Right atrium auricular region (tissue), 2 donors: ENCODE measurements at places on chromosomes 5 and 9. TPM values are rescaled to one million over a fixed set of nuclear protein-coding genes. Genes with fewer than 3 reads are reported as not detected.

- peaks cover 6% of the 10 kb centered on the region for H3K4me1 ChIP-seq
- no peak for DNase-seq
- no peak overlapping the region for H3K27ac ChIP-seq
Observed at GRCh38 chr5:151014680-151015343, 5.6 kb upstream of the GPX3 start.

Gene ANKRD34B
- total RNA-seq, result not detected

Gene ACOT12
- total RNA-seq, result not detected

GRCh38 chr5:24163091-24163490 lies 481.7 kb downstream of the CDH10 start:
- no peaks in the 10 kb centered on the region for H3K27me3 ChIP-seq
- H3K4me3 ChIP-seq, result no peak overlapping the region
- H3K27ac ChIP-seq, result no peak overlapping the region
- no peak for DNase-seq

DNA sequence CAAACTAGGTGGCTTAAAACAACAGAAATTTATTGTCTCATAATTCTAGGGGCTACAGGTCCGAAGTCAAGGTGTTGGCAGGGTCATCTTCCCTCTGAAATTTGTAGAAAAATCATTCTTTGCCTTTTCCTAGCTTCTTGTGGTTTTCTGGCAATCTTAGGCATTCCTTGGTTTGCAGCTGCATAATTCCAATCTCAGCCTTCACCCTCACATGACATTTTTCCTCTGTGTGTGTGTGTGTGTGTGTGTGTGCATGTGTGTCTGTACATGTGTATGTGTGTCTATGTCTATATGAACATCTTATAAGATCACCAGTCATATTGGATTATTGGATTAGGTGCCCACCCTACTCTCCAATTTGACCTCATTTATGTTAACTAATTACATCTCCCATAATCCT lies 330.6 kb downstream of the CHSY3 start:
- no peaks in the 10 kb centered on the region for H3K27me3 ChIP-seq
- no peaks in the 10 kb centered on the region for H3K36me3 ChIP-seq
- no peaks in the 10 kb centered on the region for H3K4me1 ChIP-seq
- no peak overlapping the region for H3K4me3 ChIP-seq
- H3K27ac ChIP-seq, result no peak overlapping the region

- H3K4me1 ChIP-seq, result no peaks in the 10 kb centered on the region
- H3K4me3 ChIP-seq, result no peak overlapping the region
- no peaks in the 10 kb centered on the region for H3K27me3 ChIP-seq
Observed at GRCh38 chr5:35409361-35409760, 179.1 kb upstream of the PRLR start.

Gene SCGB3A1
- not detected for total RNA-seq

Gene KYAT1
- 15.1 TPM for total RNA-seq

- peaks cover 14% of the 10 kb centered on the region for H3K4me1 ChIP-seq
- peak overlapping the region; percentile 63 for H3K27ac ChIP-seq
- no peak overlapping the region for H3K4me3 ChIP-seq
- peak; percentile 80 for DNase-seq
- H3K27me3 ChIP-seq, result no peaks in the 10 kb centered on the region
- H3K36me3 ChIP-seq, result no peaks in the 10 kb centered on the region
Observed at GRCh38 chr5:93532370-93532769, 48.6 kb downstream of the NR2F1-AS1 start.

Gene WHRN
- 2.6 TPM for total RNA-seq

DNA sequence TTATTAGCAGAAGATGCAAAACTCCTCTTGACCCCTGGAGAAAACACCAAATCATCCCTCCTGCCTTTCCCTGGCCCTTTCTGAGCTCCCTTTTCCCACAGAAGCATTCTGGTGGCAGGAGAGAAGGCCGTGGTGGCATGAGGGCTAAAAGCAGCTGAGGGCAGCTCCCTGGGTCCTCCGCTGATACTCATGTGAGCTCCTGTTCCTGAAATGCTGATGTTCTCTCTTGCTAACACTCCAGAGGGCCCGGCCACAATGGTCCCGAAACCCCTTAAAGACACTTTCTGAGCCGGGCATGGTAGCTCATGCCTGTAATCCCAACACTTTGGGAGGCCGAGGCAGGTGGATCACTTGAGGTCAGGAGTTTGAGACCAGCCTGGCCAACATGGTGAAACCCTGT lies 183.1 kb downstream of the HSPA4 start:
- no peaks in the 10 kb centered on the region for H3K27me3 ChIP-seq
- no peak overlapping the region for H3K27ac ChIP-seq
- no peak overlapping the region for H3K4me3 ChIP-seq
- no peaks in the 10 kb centered on the region for H3K36me3 ChIP-seq
- no peaks in the 10 kb centered on the region for H3K4me1 ChIP-seq

- H3K4me1 ChIP-seq, result peaks cover 6% of the 10 kb centered on the region
- H3K27me3 ChIP-seq, result no peaks in the 10 kb centered on the region
- no peak overlapping the region for H3K4me3 ChIP-seq
- DNase-seq, result no peak
- H3K27ac ChIP-seq, result no peak overlapping the region
Observed at GRCh38 chr9:37005517-37006140, 28.4 kb downstream of the PAX5 start.

DNA sequence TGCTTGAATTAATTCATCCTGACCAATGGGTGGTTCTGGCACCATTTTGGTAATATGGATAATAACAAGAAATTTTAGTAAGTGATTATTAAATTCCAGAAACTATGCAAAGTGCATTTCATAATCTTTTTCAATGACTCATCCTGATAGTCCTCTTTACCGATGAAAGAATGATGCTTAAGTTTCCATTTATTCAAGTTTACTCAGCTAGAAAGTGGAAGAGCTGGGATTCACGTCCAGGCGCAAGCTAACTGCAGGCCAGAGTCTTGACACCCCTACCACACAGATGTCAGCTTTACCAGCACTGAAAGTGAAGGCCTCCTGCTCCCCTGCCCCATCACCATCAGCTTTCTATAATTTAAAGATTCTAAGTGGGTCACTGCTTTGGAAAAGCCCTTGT lies 493.5 kb upstream of the WWC1 start:
- no peaks in the 10 kb centered on the region for H3K36me3 ChIP-seq
- no peak overlapping the region for H3K27ac ChIP-seq
- no peaks in the 10 kb centered on the region for H3K4me1 ChIP-seq
- no peak overlapping the region for H3K4me3 ChIP-seq

GRCh38 chr5:10586008-10586407 lies 22.1 kb downstream of the ANKRD33B start:
- H3K36me3 ChIP-seq, result no peaks in the 10 kb centered on the region
- peaks cover 8% of the 10 kb centered on the region for H3K4me1 ChIP-seq
- no peaks in the 10 kb centered on the region for H3K27me3 ChIP-seq
- H3K27ac ChIP-seq, result no peak overlapping the region

- H3K36me3 ChIP-seq, result no peaks in the 10 kb centered on the region
- peak; percentile 91 for DNase-seq
- peak overlapping the region; percentile 50 for H3K27ac ChIP-seq
- no peaks in the 10 kb centered on the region for H3K27me3 ChIP-seq
- no peaks in the 10 kb centered on the region for H3K4me1 ChIP-seq
Observed at GRCh38 chr9:127199001-127199791, 65.4 kb upstream of the GARNL3 start.

DNA sequence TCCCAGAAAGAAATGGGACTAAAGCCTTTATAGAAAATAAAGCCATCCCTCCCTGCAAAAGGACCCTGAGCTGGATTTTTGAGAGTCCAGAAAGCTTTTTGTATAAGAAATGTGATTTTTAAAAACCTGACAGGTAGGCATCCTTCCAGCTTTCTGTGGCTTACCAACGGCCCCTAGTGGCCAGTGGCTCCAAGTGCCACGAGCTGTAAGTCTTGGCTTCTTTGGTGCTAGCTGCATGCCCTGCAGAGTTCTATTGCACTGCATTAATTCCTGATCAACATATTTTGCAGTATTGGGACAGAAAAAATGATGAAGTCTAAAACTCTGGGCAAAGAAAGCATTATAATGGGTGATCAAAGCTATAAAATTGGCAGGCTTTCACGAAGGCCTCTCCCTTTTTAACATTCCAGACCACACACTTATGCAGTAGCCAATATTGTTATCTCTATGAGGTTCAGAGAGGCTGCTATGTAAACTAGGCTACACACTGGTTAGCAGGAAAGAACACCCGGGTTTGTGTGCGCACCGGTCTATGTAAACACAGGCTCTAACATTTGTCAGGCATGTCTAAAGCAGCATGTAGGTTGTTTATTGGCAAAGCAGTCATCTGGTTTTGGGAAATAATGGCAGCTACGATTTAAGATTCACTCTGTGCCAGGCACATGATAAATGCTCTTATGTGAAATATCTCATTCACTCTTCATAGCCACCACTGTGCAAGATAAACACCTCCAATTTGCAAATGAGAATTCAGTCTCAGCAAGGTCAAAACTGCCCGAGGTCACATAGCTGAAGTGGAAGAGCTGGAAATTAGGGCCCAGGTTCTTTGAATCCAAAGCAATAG lies 55.2 kb downstream of the NMUR2 start:
- no peak for DNase-seq
- no peak overlapping the region for H3K4me3 ChIP-seq
- no peaks in the 10 kb centered on the region for H3K36me3 ChIP-seq
- no peak overlapping the region for H3K27ac ChIP-seq

Gene CDO1
- total RNA-seq, result 24.7 TPM

DNA sequence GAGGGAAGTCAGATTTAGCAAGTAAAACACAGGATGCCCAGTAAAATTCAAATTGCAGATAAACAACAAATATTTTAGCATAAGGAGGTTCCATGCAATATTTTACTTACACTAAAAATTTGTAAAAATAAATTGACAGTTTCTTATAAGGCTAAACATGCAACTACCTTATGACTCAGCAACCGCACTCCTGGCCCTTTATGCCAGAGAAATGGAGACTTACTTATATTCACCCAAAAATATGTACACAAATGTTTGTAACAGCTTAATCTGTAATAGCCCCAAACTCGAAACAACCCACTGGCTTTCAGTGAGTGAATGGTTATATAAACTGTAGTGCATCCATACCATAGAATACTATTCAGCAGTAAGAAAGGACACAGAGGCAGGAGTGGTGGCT lies 28.6 kb upstream of the TRIM14 start:
- no peaks in the 10 kb centered on the region for H3K27me3 ChIP-seq
- no peaks in the 10 kb centered on the region for H3K36me3 ChIP-seq
- no peaks in the 10 kb centered on the region for H3K4me1 ChIP-seq
- no peak overlapping the region for H3K4me3 ChIP-seq

DNA sequence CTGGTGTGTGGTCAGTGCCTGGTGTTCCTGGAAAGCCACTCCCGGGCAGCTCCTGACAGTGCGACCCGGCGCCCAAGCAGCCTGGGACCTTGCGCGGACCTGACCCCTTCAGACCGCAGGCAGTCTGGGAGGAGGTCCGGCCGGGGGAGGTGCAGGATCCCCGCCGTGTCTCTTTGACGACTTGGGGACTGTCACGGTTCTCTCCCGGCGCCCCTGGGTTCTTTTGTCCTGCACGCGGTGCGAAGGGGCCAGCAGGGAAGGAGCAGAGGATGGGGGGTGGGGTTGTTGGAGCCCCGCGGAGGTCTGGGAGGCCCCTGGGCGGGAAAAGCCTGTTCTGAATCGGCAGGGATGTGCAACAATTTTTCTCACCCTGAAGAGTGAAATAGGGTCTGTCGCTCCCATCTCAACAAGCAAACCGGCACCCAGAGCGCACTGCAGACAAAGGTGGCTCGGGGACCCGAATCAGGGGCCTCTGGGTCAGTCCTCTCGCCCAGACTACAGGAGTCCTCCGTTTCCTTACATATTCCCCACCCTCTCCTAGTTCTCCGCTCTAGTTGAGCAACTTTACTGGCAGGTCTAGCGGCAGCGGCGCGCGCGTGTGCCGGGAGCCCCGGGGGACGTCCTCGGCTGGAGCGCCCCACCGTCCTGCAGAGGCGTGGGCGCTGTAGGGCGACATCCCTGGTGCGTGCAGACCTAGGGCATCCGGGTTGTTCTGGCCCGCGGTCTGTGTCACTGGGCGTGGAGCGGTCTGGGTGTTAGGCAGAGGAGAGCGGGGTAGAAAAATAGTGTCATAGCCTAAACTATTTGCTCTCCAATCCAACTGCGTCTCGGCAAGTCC lies 1.2 kb downstream of the VCAN start:
- peak; percentile 79 for DNase-seq
- H3K27ac ChIP-seq, result peak overlapping the region; percentile 86
- H3K4me1 ChIP-seq, result no peaks in the 10 kb centered on the region
- peak overlapping the region; percentile 48 for H3K4me3 ChIP-seq
- peaks cover 14% of the 10 kb centered on the region for H3K27me3 ChIP-seq

DNA sequence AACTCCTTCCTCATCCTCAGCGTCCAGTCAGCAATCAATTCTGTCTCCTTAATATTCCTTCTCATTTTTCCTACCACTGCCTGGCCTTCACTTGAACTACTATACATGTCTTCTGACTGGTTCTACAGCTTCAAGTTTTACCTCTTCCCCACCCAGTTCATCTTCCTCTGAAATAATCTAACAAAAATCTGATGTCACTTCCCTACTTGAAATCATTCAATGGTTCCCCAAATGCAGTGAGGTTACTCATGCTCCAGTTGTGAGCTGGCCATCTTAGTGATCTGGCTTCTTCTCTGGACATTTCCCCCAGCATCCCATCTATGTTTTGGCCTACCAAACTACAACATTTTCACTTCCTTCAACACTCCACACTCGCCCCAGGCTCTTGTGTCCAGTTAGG lies 14.9 kb upstream of the TMEM267 start:
- no peaks in the 10 kb centered on the region for H3K36me3 ChIP-seq
- DNase-seq, result no peak
- no peaks in the 10 kb centered on the region for H3K27me3 ChIP-seq
- no peaks in the 10 kb centered on the region for H3K4me1 ChIP-seq
- H3K4me3 ChIP-seq, result no peak overlapping the region

GRCh38 chr5:33537240-33537639 lies 96.5 kb downstream of the TARS1 start:
- H3K27me3 ChIP-seq, result no peaks in the 10 kb centered on the region
- H3K27ac ChIP-seq, result no peak overlapping the region
- no peaks in the 10 kb centered on the region for H3K4me1 ChIP-seq
- H3K4me3 ChIP-seq, result no peak overlapping the region
- no peaks in the 10 kb centered on the region for H3K36me3 ChIP-seq

DNA sequence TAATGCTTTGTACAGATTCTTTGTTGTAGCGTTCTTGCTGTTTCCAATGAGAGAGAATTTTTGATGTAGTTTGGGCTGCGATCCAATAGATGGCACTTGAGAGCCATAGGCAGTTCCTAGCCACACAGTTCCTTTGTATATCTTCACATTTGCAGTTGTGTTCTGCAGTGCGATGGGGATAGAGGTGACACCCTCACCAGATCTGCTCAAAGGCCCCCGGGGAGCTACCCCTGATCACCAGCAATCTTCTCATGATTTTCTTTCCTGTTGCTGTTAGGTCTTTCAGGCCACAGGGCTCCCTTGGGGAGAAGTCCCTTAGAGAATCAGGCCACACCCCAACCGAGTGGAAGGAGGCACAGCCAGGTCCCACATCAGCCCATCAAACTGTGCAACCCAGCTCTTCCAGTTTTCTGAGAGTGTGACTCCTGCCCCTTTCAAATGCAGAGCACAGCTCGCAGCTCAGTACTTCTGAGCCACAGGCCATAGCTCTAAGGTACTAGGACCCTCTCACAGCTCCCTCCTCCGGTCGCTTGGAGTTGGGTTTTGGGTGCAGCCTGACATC lies 353.7 kb downstream of the SLCO4C1 start:
- H3K27me3 ChIP-seq, result no peaks in the 10 kb centered on the region
- no peak overlapping the region for H3K27ac ChIP-seq
- H3K4me1 ChIP-seq, result no peaks in the 10 kb centered on the region
- H3K36me3 ChIP-seq, result no peaks in the 10 kb centered on the region
- DNase-seq, result no peak

GRCh38 chr5:119402081-119402480 lies 46.3 kb downstream of the TNFAIP8 start:
- H3K27me3 ChIP-seq, result no peaks in the 10 kb centered on the region
- no peak overlapping the region for H3K27ac ChIP-seq
- H3K4me3 ChIP-seq, result no peak overlapping the region
- H3K36me3 ChIP-seq, result no peaks in the 10 kb centered on the region
